ENCODE measurements at places on chromosomes 1 and 21.

DNA sequence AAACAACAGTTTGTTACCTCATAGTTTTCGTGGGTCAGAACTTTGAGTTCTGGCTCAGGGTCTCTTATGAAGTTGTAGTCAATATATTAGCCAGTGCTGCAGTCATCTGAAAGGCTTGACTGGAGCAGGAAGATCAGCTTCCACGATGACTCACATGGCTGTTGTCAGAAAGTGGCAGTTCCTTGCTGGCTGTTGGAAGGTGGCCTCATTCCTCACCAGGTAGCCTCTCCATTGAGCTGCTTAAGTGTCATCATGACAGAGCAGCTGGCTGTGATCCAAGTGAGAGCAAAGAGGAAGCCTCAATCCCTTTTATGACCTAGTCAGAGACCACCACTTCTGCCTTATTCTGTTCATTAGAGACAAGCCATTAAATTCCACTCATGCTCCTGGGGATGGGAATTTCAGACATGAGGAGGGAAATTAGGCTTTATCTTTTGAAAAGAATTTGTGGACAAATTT, 5.6 kb downstream of the OSBPL9 start:
- H3K4me3 ChIP-seq: no peak overlapping the region
- H3K36me3 ChIP-seq: no peaks in the 10 kb centered on the region
- H3K4me1 ChIP-seq: peaks cover 79% of the 10 kb centered on the region

DNA sequence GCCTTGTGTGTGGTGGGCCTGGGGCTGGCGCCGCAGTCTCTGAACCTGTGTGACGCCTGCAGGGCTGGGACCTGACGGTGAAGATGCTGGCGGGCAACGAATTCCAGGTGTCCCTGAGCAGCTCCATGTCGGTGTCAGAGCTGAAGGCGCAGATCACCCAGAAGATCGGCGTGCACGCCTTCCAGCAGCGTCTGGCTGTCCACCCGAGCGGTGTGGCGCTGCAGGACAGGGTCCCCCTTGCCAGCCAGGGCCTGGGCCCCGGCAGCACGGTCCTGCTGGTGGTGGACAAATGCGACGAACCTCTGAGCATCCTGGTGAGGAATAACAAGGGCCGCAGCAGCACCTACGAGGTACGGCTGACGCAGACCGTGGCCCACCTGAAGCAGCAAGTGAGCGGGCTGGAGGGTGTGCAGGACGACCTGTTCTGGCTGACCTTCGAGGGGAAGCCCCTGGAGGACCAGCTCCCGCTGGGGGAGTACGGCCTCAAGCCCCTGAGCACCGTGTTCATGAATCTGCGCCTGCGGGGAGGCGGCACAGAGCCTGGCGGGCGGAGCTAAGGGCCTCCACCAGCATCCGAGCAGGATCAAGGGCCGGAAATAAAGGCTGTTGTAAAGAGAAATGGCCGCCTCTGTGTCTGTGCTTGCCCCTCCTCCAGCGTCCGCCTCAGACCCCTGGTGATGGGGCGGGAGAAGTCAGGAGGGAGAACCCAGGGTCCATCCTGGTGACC, 788 bp downstream of the ISG15 start:
- H3K4me3 ChIP-seq: peak overlapping the region; percentile 43
- no peaks in the 10 kb centered on the region for H3K27me3 ChIP-seq
- H3K36me3 ChIP-seq: no peaks in the 10 kb centered on the region
- H3K27ac ChIP-seq: peak overlapping the region; percentile 97

GRCh38 chr1:186848509-186849130, 19.9 kb downstream of the PLA2G4A start:
- no peaks in the 10 kb centered on the region for H3K4me1 ChIP-seq
- H3K4me3 ChIP-seq: no peak overlapping the region
- H3K27ac ChIP-seq: peak overlapping the region; percentile 27
- H3K36me3 ChIP-seq: no peaks in the 10 kb centered on the region
- H3K27me3 ChIP-seq: no peaks in the 10 kb centered on the region
- no peak for DNase-seq

- peaks cover 6% of the 10 kb centered on the region for H3K4me1 ChIP-seq
- peak overlapping the region; percentile 91 for H3K27ac ChIP-seq
- peaks cover 11% of the 10 kb centered on the region for H3K36me3 ChIP-seq
- H3K4me3 ChIP-seq: peak overlapping the region; percentile 95
- no peaks in the 10 kb centered on the region for H3K27me3 ChIP-seq
These were observed 578 bp upstream of the TRIM62 start for GRCh38 chr1:33182401-33182841.

GRCh38 chr21:28740125-28740524, 252.6 kb downstream of the LTN1 start:
- H3K36me3 ChIP-seq: no peaks in the 10 kb centered on the region
- no peak for DNase-seq
- no peak overlapping the region for H3K27ac ChIP-seq
- no peaks in the 10 kb centered on the region for H3K27me3 ChIP-seq
- H3K4me3 ChIP-seq: no peak overlapping the region

GRCh38 chr21:36716836-36717235, 17.9 kb downstream of the SIM2 start:
- DNase-seq: no peak
- peaks cover 6% of the 10 kb centered on the region for H3K4me1 ChIP-seq
- H3K36me3 ChIP-seq: peaks cover 7% of the 10 kb centered on the region
- H3K27me3 ChIP-seq: no peaks in the 10 kb centered on the region
- H3K4me3 ChIP-seq: no peak overlapping the region

DNA sequence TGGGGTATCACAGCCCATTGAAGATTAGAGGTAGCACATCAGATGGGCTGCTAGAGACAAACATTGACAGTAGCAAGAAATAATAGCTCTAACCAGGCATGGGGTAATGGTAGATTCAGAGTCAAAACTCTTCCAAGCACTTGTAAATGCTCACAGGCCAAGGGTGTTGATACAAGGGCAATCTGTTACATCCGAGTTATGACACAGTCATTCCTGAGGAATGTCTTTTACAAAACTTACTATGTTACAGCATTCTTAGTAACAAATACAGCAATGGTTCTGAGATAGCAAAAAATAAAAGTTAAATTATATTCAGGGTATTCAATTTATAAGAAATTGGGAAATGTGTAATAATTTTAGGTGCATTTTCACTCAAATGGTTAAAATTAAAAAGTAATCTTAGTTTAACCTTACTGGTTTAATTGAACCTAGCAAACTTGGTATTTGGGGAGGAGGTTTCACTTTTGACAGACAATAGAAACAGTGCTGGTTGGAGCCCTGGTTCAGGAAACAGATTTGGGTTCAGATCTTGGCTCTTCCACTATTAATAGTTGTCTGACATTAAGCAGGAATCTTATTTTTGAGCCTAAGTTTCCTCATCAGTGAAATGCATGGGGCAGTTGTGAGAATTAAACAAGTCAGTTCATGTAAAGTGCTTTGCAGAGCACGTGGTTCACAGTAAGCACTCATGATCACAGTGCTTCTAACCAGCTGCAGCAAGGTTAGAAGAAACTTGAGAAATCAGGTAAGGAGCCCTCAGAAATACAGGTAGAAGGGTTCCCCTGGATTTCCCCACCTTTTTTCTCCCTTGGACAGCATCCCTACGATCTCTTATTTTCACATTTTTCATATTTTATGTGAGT, 4.4 kb downstream of the ST3GAL3 start:
- peaks cover 6% of the 10 kb centered on the region for H3K4me1 ChIP-seq
- H3K27ac ChIP-seq: peak overlapping the region; percentile 66
- H3K4me3 ChIP-seq: no peak overlapping the region
- H3K36me3 ChIP-seq: no peaks in the 10 kb centered on the region
- DNase-seq: no peak
- no peaks in the 10 kb centered on the region for H3K27me3 ChIP-seq

- no peaks in the 10 kb centered on the region for H3K27me3 ChIP-seq
- peak overlapping the region; percentile 86 for H3K27ac ChIP-seq
- no peak for DNase-seq
- H3K36me3 ChIP-seq: peaks cover 21% of the 10 kb centered on the region
These were observed 118.0 kb upstream of the IFFO2 start for GRCh38 chr1:19074361-19074901.

GRCh38 chr1:25757846-25758185, 42.2 kb upstream of the SELENON start:
- H3K4me1 ChIP-seq: peaks cover 17% of the 10 kb centered on the region
- no peaks in the 10 kb centered on the region for H3K27me3 ChIP-seq
- no peak overlapping the region for H3K27ac ChIP-seq
- DNase-seq: no peak
- no peak overlapping the region for H3K4me3 ChIP-seq

DNA sequence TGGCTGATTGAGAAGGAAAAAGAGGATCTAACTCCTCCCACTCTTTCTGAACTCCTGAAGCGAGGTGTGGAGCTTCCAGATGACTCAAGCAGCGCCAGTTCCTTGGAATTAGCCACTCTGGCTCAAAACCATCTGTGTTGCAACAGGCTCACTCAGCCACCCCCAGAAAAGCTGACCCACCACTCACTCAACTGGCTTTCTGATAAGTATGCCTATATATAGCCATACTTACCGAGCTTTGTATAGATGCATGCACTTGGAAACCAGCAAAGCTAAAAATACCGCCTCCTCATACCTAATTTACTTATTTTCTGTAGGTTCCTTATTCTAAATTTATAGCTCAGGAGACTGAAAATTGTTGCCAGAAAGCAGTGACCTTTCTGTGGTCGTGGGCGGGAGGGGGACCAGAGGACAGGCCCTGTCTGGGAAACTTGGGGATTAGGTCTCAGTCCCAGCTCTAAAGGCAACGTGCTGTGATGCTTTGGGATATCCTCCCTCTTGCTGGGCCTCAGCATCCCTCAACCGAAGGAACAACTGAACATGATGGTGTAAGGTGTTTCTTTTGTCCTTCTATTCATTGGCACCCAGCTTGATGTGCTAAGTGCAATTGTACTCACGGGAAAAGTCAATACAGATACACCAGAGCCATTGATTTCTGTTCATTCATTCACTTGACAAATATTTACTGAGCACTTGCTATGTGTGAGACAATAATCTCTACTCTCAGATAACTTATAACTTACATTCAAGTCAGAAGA, 65.7 kb downstream of the NENF start:
- no peaks in the 10 kb centered on the region for H3K36me3 ChIP-seq
- no peaks in the 10 kb centered on the region for H3K27me3 ChIP-seq
- no peak overlapping the region for H3K4me3 ChIP-seq
- no peak for DNase-seq

- DNase-seq: no peak
- no peak overlapping the region for H3K27ac ChIP-seq
- peaks cover 11% of the 10 kb centered on the region for H3K36me3 ChIP-seq
- no peak overlapping the region for H3K4me3 ChIP-seq
- peaks cover 13% of the 10 kb centered on the region for H3K4me1 ChIP-seq
- H3K27me3 ChIP-seq: no peaks in the 10 kb centered on the region
These were observed 15.0 kb upstream of the IKBKE start for GRCh38 chr1:206455289-206455665.

DNA sequence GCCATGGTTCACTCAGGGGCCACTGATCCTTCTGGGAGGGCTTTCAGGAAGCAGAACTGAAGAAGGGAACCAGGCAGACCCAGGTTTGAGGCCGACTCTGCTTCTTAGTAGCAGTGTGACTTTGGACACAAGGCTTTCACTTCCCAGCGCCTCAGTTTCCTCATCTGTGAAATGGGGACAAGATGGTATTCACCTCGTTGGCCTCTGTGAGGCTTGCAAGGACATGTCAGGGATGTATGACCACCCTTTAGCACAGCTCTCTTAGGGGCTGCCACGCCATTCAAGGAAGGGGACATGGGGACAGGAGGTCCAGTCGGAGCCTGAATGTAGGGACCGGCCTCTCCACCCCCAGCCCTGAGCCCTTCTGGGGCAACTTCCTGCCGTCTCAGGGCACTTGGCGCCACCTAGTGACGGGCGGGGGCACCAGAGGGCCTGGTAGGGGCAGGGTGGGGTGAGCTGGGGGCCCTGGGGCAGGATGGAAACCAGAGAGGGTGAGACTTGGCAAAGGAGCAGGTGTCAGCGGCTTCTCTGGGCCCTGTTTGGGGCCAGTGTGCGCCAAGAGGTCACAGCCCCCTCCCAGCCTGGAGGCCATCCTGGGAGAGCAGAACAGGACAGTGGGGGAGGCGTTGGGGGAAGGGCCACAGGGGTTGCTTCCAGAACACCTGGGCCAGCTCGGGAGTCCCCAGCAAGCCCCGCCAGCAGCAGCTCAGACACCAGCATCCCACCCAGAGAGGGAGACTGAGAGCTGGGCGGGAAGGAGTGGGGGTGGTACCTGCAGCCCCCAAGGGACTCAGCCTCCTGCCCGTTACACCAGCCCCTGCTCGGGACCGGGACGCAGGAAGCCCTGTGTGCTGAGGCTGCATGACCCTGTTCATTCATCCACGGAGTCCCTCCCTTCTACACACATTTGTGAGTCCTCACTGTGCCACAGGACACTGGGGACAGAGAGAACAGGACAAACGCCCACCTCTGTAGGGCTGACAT, 102.5 kb upstream of the TARDBP start:
- no peak overlapping the region for H3K4me3 ChIP-seq
- peaks cover 26% of the 10 kb centered on the region for H3K4me1 ChIP-seq
- no peak for DNase-seq
- H3K36me3 ChIP-seq: no peaks in the 10 kb centered on the region
- no peaks in the 10 kb centered on the region for H3K27me3 ChIP-seq

- no peak for DNase-seq
- no peaks in the 10 kb centered on the region for H3K36me3 ChIP-seq
- H3K27me3 ChIP-seq: no peaks in the 10 kb centered on the region
- no peak overlapping the region for H3K27ac ChIP-seq
- no peaks in the 10 kb centered on the region for H3K4me1 ChIP-seq
These were observed 49.9 kb upstream of the CYP2J2 start for GRCh38 chr1:59976194-59977074.

DNA sequence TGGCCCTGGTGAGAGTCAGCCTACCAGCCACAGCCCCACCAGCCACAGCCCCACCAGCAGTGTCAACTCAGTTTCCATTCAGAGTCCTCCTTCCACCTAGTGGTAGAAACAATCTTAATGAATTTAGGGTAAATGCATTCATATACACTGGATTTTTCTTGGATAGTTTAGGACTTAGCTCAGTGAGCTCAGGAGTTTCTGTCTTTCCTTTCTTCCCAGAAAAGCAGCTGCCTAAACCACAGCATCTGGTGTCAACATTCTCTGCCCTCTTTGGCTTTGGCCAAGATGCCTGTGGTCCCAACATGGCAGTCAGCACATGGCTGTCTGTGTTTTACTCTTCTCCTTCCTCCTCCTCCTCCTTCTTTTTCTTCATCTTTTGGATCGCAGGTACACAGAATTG, 94.0 kb downstream of the CLIC6 start:
- no peak overlapping the region for H3K27ac ChIP-seq
- H3K36me3 ChIP-seq: no peaks in the 10 kb centered on the region
- DNase-seq: no peak

GRCh38 chr1:46477153-46477929, 12.3 kb upstream of the DMBX1 start:
- no peak overlapping the region for H3K27ac ChIP-seq
- DNase-seq: peak; percentile 7
- no peaks in the 10 kb centered on the region for H3K4me1 ChIP-seq
- no peak overlapping the region for H3K4me3 ChIP-seq

DNA sequence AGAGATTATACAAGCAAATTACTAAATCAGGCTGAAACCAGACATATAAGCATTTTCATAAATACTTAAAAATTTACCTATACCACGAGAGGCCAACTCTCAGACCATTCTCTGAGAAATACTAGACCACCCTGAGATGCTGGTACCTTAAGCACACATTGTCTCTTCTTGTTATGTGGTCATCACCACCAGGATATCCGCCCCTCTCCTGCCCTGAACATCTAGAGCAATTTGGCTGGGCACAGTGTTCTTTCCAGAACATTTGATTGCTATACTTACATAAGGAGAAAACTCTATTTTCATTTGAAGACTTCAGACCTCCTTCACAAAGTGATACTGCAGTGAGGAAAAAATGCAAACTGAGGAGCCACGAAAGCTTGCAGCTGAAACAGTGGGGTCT, 36.2 kb upstream of the DUSP10 start:
- no peaks in the 10 kb centered on the region for H3K36me3 ChIP-seq
- DNase-seq: no peak
- H3K27ac ChIP-seq: no peak overlapping the region

All from esophagus squamous epithelium (tissue), 5 donors.